Fibroblast of the aortic adventitia (primary cell): ENCODE measurements at places on chromosomes 3 and 15. TPM values are rescaled to one million over a fixed set of nuclear protein-coding genes. Genes with fewer than 3 reads are reported as not detected.

Gene ST6GAL1
- total RNA-seq, result 3.3 and 10.5 TPM in 2 replicates

Gene SLCO2A1
- total RNA-seq, result under 0.01 and 0.16 TPM in 2 replicates

Gene SLC28A2
- not detected in 2 replicates for total RNA-seq

Gene LRRN1
- 1.7 TPM in 1 of 2 replicates, not detected in the other for total RNA-seq

Gene MFAP1
- total RNA-seq, result 24.2 and 57.5 TPM in 2 replicates

Gene DCLK3
- 0.25 TPM in 1 of 2 replicates, not detected in the other for total RNA-seq

Gene AEN
- total RNA-seq, result 20.8 and 36.6 TPM in 2 replicates

Gene FNDC3B
- 53.0 and 139 TPM in 2 replicates for total RNA-seq

Gene KNG1
- total RNA-seq, result not detected in 2 replicates

Gene C3orf85
- not detected in 2 replicates for total RNA-seq

Gene ECE2
- total RNA-seq, result not detected in 2 replicates

Gene LMCD1
- total RNA-seq, result 22.4 and 30.3 TPM in 2 replicates

Gene GPR27
- total RNA-seq, result 0.25 TPM in 1 of 2 replicates, not detected in the other

Gene PLSCR4
- 28.3 and 46.3 TPM in 2 replicates for total RNA-seq

Gene PRR20G
- total RNA-seq, result not detected in 2 replicates

Gene DAZL
- total RNA-seq, result not detected in 2 replicates

Gene MGLL
- total RNA-seq, result 8.3 and 25.8 TPM in 2 replicates

Gene TCF12
- 89.2 and 137 TPM in 2 replicates for total RNA-seq

Gene TIMMDC1
- total RNA-seq, result 65.6 and 134 TPM in 2 replicates

Gene CPNE4
- not detected in 2 replicates for total RNA-seq

Gene MYO5C
- 0.36 TPM in 1 of 2 replicates, not detected in the other for total RNA-seq

Gene CSPG4
- total RNA-seq, result 12.0 and 27.8 TPM in 2 replicates

Gene CHRFAM7A
- 0.16 and 0.72 TPM in 2 replicates for total RNA-seq

Gene GPR149
- not detected in 2 replicates for total RNA-seq

Gene HIGD2B
- not detected in 2 replicates for total RNA-seq

Gene CMTM6
- 43.1 and 81.4 TPM in 2 replicates for total RNA-seq

Gene DUOXA2
- not detected in 2 replicates for total RNA-seq

Gene TNFSF10
- total RNA-seq, result 1.1 and 5.0 TPM in 2 replicates

Gene MYRIP
- total RNA-seq, result 8.6 TPM in 1 of 2 replicates, not detected in the other

Gene SLC28A1
- not detected in 2 replicates for total RNA-seq

Gene CFAP20DC
- total RNA-seq, result 1.3 and 7.3 TPM in 2 replicates

Gene HOMER2
- 1.5 and 5.4 TPM in 2 replicates for total RNA-seq

Gene ANP32A
- total RNA-seq, result 41.0 and 123 TPM in 2 replicates

Gene SSUH2
- total RNA-seq, result not detected in 2 replicates

Gene GMNC
- total RNA-seq, result 0.09 TPM in 1 of 2 replicates, not detected in the other

Gene SLC12A1
- total RNA-seq, result under 0.01 TPM in 1 of 2 replicates, not detected in the other

Gene GOLGA6L24
- 0.08 TPM in 1 of 2 replicates, not detected in the other for total RNA-seq

Gene REC114
- not detected in 2 replicates for total RNA-seq

Gene VGLL3
- total RNA-seq, result 38.8 and 47.4 TPM in 2 replicates

Gene PLAAT1
- total RNA-seq, result 0.90 TPM in 1 of 2 replicates, not detected in the other

Gene SLC22A13
- total RNA-seq, result 0.45 TPM in 1 of 2 replicates, not detected in the other

Gene TMEM207
- not detected in 2 replicates for total RNA-seq

Gene SYNPR
- not detected in 2 replicates for total RNA-seq

Gene CADM2
- 2.2 TPM in 1 of 2 replicates, not detected in the other for total RNA-seq

Gene FAM174B
- total RNA-seq, result 2.2 and 5.5 TPM in 2 replicates

Gene CHDH
- 1.3 and 7.9 TPM in 2 replicates for total RNA-seq

Gene TERC
- total RNA-seq, result 124 and 230 TPM in 2 replicates

Gene NCBP2
- total RNA-seq, result 48.8 and 49.5 TPM in 2 replicates

Gene ROBO2
- total RNA-seq, result under 0.01 and 1.2 TPM in 2 replicates

Gene ITGB5
- total RNA-seq, result 308 and 429 TPM in 2 replicates

Gene PLSCR5
- not detected in 2 replicates for total RNA-seq
